ENCODE measurements at places on chromosomes 2 and 18.
A peak's percentile ranks its signal among the peaks of the same experiment; 100 is the strongest.

- DNase-seq = no peak
Measured at GRCh38 chr18:73976433-73976832, 171.2 kb downstream of the FBXO15 start.

- peak; percentile 26 for DNase-seq
Measured at GRCh38 chr2:171703574-171704347, 16.5 kb downstream of the DYNC1I2 start.

- DNase-seq = no peak
Measured at GRCh38 chr2:238956676-238957075, 108.8 kb downstream of the TWIST2 start.

DNA sequence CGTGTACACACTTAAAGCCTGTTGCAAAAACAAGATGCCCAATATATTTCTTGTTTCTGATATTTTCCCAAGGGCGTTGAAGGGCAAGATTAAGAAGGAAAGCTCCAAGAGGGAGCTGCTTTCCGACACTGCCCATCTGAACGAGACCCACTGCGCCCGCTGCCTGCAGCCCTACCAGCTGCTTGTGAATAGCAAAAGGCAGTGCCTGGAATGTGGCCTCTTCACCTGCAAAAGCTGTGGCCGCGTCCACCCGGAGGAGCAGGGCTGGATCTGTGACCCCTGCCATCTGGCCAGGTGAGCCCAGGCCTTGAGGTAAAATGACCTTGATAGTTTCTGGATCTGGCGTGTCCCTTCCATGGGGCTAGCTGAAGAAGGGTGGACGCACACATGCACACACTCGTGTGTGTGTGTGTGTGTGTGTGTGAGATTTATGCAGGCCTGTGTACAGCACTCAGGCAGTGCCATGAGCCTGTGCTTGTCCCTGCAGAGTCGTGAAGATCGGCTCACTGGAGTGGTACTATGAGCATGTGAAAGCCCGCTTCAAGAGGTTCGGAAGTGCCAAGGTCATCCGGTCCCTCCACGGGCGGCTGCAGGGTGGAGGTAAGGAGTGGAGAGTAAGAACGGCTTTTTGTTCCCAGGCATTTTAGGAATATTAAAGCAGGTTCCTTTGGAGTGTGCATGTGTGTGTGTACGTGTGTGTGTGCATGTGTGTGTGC, 23.6 kb downstream of the MLPH start:
- no peak for DNase-seq

- DNase-seq = no peak
Measured at GRCh38 chr2:222752746-222753145, 81.3 kb downstream of the MOGAT1 start.

DNA sequence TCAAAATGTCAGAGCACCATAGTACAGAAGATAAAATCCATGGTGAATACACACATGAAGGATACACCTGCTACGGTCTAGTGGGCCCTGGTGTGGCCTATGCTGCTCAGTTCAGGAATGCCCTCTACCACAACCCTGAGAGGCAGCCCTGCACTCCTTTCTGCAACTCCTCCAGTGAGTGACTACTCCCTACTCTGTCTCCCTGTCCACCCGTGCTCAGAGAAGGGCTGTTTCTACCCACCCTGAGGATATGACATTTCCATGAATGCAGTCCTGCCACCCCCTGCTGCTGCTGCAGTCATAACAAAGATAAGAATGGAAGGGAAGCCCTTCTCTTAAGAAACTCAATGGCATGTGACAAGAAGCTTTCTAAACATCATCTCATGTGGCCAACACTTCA, 137.0 kb downstream of the EN1 start:
- DNase-seq = no peak

- no peak for DNase-seq
Measured at GRCh38 chr2:3160751-3161330, 216.8 kb downstream of the EIPR1 start.

DNA sequence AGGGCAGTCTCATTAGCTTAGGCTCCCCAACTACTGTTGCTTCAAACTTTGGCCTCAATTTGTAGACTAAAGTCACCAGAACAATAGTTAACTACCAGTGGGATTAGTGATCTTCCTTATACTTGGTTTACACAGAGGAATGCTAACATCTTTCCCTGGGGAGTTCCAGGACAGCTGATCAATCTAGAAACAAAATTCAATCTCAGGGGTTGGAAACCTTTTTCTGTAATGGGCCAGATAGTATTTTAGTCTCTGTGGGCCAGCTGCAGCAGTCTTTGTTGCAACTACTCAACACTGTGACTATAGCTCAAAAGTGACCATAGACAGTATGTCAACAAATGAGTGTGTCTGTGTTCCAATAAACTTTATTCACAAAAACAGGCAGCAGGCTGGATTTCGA, 85.7 kb downstream of the METTL8 start:
- DNase-seq = no peak

All from HuH-7 (cell line).